NCI-H1417 (cell line): ENCODE measurements at places on chromosomes 13 and 19.

DNA sequence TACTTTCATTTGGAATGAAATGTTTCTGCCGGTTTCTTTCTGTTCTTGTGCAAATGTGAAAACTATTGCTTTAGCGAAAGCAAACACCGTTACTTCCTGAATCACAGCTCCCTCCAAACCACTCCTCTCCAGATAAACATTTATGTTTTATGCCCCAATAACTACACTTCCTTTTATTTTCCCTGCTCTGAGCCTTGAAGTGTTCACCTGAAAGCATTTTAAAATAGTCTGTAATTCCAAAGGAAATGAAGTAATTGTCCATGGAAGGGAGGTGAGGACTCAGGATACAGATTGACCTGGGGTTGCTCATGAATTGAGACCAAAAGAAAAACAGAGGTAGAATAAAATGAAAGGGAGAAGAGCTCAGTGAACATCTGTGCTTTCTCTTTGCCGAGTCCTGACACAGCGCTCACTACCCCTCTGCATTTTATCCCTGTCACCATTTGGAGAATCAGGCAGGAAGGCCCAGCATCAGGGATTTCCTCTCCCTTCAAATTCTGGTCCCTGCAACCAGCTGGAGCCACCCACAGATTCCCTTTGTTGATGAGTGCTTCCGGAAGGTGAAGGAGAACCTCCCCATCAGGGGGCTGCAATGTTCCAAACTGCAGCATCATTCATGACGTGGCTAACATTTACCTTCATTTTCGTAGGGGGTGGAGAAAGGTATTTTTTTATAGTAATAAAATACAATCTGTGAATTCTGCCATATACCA lies 171.9 kb downstream of the ITGBL1 start:
- DNase-seq = peak; percentile 81

- DNase-seq = peak; percentile 89
Measured at GRCh38 chr19:18833849-18834643, 2.3 kb downstream of the UPF1 start.

- no peak for DNase-seq
Measured at GRCh38 chr13:31131470-31131961, 30.2 kb downstream of the HSPH1 start.

DNA sequence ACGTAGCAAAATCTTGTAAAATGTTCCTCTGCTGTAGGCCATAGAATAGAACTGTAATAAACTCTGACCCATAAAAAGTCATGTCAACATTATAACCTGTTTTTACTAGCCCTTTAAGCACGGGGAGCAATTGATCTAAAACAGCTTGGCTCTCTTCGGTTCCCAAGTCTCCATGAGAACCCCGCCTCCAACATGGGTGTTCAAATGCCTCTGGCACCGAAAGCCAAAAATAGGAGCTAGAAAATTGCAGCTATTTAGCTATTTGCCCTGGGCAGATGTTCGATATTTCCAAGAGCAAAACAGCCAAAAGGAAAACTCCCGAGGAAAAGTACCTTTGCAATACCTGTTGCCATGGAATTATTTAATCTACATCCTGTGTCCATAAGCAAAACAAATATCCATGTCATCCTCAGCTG lies 563.1 kb downstream of the EFNB2 start:
- DNase-seq = peak; percentile 71

- peak; percentile 94 for DNase-seq
Measured at GRCh38 chr19:12782424-12783290, 7.3 kb upstream of the HOOK2 start.

DNA sequence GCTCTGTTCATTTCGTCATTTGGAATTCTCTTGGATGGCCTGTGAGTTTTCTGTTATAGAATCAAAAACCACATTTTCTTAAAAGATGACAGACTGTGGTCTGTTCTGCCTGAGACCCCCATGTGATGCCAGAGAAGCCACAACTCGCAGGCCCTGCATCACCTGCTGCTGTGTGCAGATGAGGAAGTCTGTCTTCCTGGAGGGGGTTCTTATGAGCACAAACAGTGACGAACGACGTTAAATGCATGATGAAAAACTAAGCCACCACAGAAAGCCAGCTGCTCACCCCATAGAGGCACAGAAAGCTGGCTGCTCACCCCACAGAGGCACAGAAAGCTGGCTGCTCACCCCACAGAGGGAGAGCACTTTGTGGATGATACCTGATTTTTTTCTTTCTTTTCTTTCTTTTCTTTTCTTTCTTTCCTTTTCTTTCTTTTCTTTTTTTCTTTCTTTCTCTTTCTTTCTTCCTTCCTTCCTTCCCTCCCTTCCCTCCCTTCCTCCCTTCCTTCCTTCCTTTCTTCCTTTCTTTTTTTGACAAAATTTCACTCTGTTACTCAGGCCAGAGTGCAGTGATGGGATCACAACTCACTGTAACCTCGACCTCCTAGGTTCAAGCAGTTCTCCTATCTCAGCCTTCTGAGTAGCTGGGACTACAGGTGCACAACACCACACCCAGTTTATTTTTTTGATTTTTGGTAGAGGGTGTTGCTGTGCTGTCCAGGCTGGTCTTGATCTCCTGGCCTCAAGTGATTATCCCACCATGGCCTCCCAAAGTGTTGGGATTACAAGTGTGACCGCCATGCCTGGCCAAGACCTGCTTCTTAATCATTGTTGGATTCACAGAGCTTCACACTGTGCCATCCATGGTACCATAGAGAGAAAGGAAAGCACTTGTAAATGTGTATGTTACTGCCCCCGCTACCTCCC lies 1191.4 kb downstream of the UQCRFS1 start:
- DNase-seq = no peak

DNA sequence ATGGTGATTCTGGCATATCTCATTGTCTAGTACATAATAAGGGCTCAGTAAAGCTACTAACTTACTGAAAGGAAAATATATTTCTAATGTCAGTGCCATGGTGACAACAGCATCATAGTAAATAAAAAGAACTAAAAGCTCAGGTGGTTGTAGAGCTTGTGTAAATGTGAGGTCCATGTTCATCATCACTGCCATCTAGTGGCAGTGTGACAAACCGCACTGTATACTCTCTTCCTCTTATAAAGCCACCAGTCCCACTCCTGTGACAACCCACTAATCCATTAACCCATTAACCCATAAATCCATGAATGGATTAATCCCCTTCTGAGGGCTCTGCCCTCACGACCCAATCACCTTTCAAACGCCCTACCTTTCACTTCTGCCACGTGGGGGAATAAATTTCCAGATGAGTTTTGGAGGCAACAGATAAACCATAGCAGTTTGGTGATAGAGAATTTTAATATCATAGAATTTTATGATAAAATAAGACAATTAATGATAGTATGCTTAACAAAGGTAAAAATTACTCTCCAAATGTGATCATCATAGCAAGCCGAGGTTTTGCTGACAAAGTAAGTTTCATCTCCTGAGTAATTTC lies 160.4 kb upstream of the SGCG start:
- peak; percentile 63 for DNase-seq

- no peak for DNase-seq
Measured at GRCh38 chr13:36839281-36839680, 20.3 kb downstream of the RFXAP start.

DNA sequence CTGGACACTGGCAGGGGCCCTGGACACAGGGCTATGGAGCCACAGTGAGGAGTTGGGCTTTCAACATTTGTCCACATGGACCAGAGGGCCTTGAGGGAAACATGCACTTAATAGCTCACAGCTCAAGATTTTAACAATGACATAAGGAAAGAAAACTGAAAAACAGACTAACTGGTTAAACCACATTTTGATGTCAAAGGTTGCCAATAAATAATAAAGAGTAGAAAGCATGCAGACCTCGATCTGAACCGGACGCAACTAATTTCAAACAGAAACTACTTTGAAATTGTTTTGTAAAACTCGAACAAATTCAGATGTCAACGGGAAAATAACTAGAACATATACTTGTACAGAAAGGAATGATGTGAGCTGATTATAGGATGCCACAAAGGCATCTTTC lies 15.5 kb upstream of the ZNF888 start:
- DNase-seq = no peak

DNA sequence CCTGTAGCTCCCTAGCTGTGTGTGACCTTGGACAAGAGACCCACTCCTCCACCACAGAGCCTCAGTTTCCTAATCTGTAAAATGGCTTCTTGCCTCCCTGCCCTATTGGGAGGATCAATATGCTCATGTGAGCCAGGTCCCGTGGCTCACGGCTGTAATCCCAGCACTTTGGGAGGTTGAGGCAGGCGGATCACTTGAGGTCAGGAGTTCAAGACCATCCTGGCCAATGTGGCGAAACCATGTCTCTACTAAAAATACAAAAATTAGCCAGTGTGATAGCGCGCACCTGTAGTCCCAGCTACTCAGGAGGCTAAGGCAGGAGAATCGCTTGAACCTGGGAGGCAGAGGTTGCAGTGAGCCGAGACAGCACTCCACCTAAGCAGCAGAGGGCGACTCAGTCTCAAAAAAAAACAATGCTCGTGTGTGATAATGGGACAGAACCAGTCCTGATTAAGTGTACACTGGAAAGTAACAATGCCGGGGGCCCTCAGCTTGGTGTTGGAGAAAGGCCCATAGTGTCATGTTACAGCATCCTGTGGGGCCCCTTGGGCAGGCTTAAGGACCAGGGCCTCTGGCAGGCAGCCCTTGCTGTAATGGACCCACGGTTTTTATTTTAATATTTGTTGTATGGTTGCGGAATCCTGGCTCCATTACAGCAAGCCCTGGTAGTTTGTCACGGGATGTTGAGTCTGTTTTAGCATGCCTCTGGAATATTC lies 6.8 kb downstream of the RPS11 start:
- DNase-seq = peak; percentile 23

- peak; percentile 88 for DNase-seq
Measured at GRCh38 chr13:77751513-77752456, 54.3 kb downstream of the SLAIN1 start.

DNA sequence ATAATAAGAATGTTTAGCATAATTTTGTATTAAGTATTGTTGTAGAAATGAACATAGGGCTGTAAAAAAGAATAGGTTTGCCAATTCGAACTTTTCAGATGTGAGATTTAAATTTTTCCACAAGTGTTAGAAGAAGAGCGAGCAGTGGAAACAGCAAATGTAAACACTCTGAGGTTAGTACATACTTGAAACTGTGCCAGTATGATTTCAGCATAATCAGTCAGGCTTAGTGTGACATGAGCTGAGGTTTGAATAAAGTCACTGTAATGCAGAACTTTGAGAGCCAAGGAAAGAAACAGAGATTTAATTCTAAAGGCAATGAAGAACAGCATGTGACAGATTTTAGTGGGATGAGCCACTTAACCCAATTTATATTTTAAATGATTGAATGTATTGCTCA lies 2166.4 kb downstream of the PCDH9 start:
- no peak for DNase-seq

- DNase-seq = no peak
Measured at GRCh38 chr13:99432609-99433542, 68.4 kb upstream of the TM9SF2 start.

- no peak for DNase-seq
Measured at GRCh38 chr19:1168572-1169410, 5.3 kb downstream of the SBNO2 start.

GRCh38 chr19:31518216-31519020 lies 169.2 kb upstream of the TSHZ3 start:
- no peak for DNase-seq

DNA sequence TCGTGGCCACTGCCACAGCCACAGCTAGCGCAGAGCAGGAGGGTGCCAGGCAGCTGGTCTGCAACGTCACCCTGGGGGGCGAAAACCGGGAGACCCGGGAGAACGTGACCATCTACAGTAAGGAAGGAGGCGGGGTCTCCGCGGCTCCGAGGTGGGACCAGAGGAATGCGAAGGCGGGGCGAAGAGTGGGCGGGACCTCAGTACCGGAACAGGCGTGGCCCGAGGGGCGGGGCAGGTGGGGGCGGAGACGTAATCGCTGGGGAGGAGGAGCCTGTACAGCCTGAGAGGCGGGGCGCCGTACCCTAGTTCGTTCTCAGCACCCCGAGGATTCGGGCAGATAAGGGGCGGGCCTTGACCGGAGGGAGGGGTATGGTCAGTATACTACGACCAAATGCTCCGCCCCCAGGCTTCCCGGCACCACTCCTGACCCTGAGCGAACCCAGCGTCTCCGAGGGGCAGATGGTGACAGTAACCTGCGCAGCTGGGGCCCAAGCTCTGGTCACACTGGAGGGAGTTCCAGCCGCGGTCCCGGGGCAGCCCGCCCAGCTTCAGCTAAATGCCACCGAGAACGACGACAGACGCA lies 2.5 kb downstream of the ICAM5 start:
- DNase-seq = peak; percentile 20

GRCh38 chr13:22693691-22694090 lies 487.1 kb upstream of the SGCG start:
- DNase-seq = no peak

DNA sequence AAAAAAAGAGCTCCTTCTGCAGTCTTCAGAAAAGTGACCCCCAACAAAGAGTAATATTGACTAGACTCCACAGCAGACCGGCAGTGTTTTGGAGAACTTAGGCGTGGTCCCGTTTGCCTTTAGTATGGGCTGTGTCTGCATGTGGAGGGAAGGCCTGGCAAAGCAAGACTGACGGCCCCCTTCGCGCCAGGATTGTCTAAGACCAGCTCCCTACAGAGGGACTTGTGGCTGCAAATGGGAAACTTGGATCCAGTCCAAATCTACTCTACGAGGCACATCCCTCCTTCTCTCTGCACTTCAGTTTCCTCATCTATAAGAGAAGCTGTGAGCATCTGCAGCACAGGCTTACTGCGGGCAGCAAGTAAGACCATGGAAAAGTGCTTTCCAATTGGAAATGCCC lies 350.0 kb downstream of the ZNF536 start:
- DNase-seq = no peak

DNA sequence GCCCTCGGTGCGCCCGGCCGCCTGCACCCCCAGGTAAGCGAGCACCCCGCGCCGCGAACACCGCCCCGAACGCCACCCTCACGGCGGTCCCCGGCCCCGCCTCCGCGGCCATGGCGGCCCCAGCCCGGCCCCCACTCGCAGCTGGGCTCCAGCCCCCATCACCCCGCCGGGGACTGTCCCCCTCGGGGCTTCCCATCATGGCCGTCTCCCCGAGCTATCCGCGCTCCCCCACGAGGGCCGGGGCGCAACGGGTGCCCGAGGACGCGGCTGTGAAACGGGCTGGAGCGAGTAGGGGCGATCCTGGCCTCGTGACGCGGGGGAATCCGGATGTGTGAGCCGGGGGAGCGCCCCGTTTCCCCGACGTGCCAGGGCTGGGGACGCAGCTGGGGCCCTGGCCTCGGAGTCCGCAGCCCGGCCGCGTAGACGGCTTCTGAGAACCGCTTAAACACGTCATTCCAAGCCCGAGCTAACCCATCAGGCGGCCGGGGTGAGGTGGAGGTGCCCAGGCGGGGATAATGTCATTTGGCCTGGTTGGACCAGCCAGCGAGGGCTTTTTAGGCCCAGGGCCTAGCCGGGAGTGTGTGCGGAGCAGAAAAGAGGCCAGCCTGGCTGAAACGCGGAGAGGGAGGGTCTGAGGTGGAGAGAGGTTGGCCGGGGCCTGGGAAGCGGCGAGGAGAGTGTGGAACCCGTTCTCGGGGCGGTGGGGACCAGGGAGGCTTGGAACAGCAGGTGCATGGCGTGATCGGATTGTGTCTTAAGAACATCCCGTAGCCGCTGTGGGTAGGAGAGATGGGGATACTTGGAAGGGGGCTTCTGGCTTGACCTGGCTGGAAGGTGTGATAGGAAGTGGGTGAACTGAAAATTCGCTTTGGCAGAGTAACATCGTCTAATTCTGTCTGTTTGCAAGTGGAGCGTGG lies 550 bp downstream of the CERS4 start:
- peak; percentile 40 for DNase-seq
